Breast epithelium (tissue), 4 donors: ENCODE measurements at places on chromosomes 1 and 21. TPM values are rescaled to one million over a fixed set of nuclear protein-coding genes. Genes with fewer than 3 reads are reported as not detected.

LCE1B gene
- not detected for total RNA-seq

ATPAF1 gene
- total RNA-seq: 44.8 TPM

DNA sequence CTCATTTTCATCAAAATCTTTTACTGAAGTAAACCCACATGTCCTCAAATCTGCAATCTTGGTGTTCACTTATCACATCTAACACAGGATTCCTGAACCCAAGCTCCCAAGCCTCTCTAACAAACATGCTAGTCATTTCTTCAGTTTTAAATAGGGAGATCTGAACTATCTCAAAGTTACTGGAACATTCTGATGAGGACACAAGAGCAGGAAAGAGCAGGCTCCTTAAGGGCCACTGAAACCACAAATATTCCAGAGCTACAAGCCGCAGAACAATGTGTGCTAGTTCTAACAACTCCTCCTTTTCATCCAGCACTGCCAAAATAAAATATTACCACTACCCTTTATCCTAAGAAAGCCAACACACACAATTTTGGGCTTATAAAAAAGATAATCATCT is 38.9 kb downstream of the WARS2 start:
- DNase-seq: no peak

GRCh38 chr1:219713981-219714381 is 101.1 kb upstream of the ZC3H11B start:
- no peak for DNase-seq

NEGR1 gene
- 5.6 TPM for total RNA-seq

LIPI gene
- not detected for total RNA-seq

CFHR5 gene
- total RNA-seq: not detected

- DNase-seq: no peak
Measured at GRCh38 chr1:214660190-214660589, 57.2 kb downstream of the CENPF start.

DNA sequence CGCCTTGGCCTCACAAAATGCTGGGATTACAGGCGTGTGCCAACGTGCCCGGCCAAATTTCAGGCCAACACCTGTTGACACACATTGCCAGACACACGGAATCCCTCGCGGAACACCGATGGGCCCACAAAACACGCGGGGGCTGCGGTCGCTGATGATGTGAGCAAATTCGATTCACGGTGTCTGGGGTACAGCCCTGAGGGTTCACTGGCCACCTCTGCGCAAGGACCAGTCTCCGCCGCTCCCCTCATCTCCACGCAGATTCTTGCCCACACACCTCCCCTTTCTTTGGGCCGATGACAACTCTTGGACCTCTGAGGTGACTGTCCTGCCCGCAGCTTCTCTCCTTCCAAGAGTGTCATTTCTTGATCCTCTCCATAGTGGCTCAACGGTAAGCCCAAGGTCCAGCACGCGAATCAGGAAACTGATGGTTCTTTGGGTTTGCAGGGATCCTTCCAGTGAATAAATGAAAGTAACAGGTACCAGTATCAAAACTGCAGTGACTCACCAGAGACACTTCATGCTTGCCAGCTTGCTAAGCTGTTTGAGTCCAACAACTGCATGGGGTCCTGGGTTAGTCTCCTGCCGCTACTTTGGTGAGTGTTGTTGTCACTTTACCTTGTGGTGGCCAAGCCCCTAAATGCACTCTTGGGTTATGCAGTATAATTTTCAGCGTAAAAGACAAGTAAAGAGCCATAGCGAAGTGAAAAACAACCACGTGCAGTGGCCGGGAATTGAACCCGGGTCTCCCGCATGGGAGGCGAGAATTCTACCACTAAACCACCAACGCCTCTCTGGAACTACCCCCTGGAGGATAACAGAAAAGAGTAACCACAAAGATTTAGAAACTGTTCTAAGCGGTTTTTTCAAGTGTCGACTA is 11.0 kb upstream of the RNU1-3 start:
- no peak for DNase-seq

- DNase-seq: no peak
Measured at GRCh38 chr21:31730712-31731055, 1.2 kb downstream of the SCAF4 start.

GRCh38 chr1:29592261-29592615 is 355.9 kb downstream of the PTPRU start:
- no peak for DNase-seq

C1QB gene
- total RNA-seq: 706 TPM
